ENCODE measurements at places on chromosomes 4 and X.

DNA sequence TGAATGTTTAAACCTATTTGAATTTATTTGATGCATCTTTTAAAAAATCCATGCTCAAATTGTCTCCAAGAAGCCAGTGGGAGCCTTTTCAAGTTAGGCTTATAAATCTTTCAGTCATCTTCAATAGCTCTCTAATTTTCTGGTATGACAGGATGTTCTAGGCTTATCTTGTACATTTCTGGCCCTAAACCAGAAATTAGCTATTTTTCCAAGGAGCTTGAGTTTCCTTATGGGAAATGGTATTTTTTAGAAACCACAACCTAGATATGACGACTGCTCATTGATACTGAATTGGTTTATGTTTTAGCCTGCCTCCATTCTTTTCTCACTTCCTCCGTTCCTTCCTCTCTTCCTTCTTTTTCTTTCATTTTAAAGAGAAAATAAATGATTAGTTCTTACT lies 172.3 kb downstream of the SPRY1 start:
- no peak for DNase-seq

- no peak for DNase-seq
Observed at GRCh38 chr4:138312536-138312911, 70.4 kb upstream of the SLC7A11 start.

GRCh38 chrX:21932292-21933002 lies 8.1 kb upstream of the SMS start:
- DNase-seq, result no peak

DNA sequence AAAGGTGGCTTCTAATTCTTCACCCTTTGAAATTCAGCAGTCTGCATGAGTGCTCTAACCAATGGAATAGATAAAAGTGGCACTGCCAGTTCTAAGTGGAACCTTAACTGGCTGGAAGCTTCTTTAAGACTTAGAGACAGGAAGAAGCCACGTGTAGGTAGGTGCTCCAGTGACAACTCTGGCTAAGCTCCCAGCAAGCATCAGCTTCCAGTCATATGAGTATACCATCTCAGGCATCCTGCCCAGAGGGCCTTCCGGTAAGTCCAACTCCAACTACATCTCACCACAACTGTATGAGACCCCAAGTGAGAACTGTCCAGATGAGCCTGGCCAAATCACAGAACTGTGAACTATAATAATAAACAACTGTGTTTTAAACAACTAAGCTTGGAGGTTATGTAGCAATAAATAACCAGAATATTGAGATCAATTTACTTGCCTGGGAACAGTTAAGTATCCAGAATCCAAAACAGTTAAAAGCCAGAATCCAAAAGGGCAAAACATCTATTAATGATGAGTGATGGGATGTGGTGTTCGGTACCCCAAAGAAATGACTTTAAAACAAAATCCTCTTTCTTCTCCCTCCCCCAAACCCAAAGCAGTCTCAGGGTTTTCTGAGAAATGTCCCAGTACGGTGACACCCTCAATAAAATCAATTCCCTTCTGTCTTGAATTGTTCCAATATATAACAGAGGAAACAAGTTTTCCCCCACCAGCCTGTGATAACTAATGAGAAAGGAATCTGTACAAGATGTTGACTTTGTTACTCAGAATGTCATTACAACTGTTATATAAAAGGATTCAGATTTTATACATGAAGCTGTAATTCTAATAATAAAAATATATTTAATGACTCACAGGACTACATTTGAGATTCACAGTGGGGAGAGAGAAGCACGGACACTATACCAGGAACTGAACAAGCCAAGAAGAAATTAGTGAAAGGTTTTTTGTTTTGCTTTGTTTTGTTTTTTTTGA lies 4.2 kb downstream of the TSPAN5 start:
- DNase-seq, result no peak

- DNase-seq, result no peak
Observed at GRCh38 chr4:37981844-37982720, 21.9 kb downstream of the PTTG2 start.

DNA sequence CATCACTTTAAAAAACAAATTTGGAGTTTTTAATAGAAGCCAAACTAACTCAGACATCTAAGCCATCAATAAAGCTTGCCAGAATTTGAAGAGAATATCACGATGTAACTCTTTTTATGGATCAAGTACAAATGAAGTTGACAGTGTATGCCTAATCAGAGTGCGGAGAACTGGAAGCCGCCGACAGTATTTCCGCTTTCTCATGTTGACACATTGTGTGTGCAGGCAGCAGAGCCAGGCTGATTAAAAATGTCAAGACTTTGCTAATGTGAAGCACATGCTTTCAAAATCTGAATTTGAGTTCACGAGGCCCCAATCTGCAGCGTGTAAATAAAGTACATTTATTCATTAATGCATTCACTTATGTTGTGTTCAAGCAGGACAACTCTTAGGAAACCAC lies 161.2 kb downstream of the TENM3 start:
- DNase-seq, result no peak

- no peak for DNase-seq
Observed at GRCh38 chrX:118761939-118762707, 34.7 kb downstream of the IL13RA1 start.

- DNase-seq, result no peak
Observed at GRCh38 chr4:88963817-88964216, 93.2 kb downstream of the FAM13A start.

DNA sequence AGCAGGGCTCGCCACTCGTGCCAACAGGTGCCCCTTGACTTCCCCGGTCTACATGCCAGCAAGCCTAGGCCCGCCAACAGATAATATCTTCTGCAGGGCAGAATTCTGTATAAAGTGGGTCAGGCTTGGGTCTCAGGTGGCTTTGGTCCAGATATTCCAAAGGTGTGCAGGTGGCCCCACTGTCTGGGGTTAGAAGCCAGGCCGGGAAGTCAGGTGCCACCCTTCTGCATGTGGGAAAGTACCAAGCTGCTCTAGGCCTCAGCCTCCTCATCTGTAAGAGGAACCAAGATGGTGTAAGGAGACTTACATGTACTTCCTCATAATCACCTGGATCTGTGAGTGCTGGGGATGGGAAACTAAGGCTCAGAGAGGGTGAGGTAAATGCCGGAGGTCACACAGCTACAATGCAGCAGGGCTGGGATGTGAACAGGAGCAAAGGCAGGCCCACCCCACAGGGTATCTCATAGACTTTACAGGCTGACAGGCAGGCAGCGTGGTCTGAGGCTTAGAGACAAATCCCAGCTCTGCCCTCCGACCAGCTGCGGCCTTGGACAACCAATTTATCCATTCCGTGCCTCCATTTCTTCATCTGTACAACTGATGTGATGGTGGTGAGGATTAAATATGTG lies 35.9 kb downstream of the WDR1 start:
- DNase-seq, result no peak

DNA sequence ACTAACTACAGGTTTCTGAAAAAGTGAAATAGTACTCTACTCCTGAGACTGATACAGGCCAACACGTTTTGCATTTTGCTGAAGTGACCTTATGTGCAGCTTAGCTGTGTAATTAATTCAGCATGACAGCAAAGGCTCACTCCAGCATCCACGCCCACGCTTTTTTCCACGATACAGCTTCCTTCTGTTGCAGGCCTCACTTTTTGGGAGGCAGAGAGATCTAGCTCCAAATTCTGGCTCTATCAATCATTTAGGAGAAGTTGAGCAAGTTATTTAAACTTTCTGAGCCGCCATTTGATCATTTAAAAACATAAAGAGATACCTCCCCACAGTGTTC lies 160.3 kb downstream of the AFAP1 start:
- DNase-seq, result no peak

DNA sequence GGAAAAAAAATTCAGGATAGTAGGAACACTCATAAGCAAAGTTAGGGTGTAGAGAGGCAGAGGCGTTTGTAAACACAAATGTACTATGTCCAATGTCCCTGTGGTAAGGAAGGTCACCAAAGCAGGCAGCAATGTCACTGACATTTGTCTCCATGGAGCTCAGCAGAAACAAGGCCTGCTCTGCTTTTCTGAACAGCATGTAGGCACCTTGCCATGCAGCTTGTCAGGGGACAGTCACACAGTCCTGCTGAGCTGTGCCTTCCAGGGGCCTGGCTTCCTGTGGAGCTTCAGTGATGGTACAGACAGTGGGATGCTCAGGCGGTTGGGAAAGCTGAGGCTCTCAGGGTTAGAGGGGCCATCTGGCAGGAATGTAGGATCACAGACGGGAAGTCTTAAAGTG lies 74.5 kb upstream of the HS3ST1 start:
- DNase-seq, result no peak

DNA sequence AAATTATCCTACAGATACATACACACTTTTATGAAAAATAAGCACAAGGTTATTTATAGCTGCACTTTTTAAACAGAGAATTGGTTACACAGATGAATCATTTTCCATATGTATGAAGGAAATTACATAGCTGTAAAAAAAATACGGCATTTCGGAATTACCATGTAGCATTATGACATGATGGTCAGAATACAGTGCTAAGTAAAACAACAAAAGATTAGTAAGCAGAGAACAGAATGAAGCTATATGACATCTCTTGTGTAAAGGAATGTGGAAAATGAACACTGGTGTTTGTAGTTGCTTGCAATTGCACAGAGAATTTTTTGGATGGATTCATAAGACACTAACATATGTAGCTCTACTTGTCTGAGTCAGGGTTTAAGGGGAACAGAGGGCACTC lies 1222.0 kb upstream of the PRKX start:
- no peak for DNase-seq

DNA sequence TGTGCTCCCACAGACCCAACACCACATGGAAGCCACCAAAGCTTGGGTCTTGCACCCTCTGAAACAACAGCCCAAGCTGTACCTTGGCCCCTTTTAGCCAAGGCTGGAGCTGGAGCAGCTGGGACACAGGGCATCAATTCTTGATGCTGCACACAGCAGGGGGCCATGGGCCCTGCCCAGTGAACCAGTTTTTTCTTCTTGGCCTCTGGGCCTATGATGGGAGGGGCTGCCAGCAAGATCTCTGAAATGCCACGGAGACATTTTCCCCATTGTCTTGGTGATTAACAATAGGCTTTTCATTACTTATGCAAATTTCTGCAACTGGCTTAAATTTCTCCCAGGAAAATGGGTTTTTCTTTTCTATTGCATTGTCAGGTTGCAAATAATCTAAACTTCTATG lies 49.0 kb downstream of the SPANXA2 start:
- DNase-seq, result no peak

GRCh38 chr4:184932343-184932742 lies 85.9 kb upstream of the HELT start:
- no peak for DNase-seq

- DNase-seq, result no peak
Observed at GRCh38 chr4:27009539-27009938, 148.9 kb downstream of the STIM2 start.

DNA sequence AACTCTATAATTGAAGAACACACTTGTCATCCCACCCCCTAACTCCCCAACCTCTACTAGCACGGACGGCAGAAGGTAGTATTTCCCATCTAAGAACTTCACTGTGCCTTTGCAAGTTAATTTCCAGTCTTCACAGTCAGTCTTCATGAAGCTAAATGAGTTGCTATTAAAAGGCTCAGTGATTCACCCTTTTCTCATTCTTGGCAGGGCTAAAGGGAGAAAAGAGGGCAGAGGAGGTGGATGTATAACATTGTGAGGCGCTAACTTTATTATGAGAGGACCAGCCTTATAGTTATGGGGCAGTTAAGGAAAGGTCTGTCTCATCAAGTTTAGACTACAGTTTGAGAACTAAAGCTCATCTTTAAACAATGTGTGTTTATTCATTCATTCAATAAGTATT lies 161.0 kb upstream of the S100G start:
- no peak for DNase-seq

DNA sequence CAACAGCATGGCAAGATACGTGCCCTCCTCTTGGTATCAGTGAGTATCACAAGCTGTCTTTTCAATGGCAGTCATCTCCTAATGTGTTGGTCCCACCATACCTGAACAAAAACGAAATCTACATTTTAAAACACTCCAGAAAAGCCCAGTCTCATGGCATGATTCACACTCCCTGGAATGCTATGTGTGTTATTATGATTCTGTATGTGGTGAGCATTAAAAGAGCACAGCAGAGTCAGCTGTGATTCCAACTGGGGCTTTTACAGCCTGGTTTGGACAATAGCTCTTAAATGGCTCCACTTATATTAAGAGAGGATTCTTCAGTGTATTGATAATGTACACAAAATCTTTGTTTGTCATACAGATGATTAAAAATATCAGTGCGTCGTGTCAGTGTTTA lies 274.1 kb upstream of the GK2 start:
- DNase-seq, result no peak

GRCh38 chr4:113292371-113293042 lies 243.1 kb downstream of the ANK2 start:
- DNase-seq, result no peak

DNA sequence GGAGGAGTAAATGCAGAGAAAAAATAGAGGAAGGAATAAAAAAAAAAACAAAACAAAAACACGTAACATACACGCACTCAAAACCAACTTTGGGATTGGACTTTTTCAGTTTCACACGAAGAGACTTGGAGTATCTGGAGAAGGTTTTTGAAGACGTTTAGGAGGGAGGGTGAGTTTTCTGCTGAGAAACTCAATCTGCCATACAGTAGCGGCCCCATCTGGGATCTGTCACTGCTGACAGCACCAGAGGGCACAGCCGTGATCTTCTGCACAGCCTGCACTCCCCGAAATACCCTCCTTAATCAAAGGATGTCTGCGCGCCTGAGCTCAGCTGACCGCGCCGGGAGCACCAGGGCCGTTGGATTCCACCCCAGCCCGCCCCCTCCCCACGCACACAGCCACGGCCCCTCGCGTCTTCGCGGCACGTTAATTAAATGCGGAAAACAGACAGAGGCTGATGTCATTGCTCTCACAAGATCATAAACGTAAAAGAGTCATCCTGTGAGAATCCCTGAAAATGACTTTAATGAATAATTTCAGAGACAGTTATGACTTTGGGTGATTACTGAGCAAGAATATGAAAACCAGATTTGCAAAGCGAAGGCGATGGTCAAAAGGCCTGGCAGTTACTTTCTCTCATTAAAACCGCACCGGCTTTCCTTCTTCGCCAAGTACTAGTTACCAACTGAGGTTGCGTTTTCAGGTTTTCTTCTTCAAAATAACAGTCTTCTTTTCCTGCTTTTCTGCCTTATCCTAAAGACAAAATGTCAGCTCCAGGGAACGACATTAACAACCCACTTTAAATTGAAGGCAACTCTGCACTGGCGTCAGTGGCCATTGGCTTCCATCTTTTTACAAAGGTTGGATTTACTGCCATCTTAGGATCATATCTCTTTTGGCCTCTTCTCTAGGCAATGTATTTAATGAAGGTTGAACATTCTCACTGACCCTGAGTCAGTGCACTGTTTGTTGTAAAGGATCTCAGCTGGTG lies 10.6 kb downstream of the HAND2 start:
- DNase-seq, result no peak

GRCh38 chr4:52069571-52069970 lies 18.5 kb downstream of the SPATA18 start:
- no peak for DNase-seq

- DNase-seq, result no peak
Observed at GRCh38 chrX:9578083-9578779, 113.4 kb downstream of the TBL1X start.

DNA sequence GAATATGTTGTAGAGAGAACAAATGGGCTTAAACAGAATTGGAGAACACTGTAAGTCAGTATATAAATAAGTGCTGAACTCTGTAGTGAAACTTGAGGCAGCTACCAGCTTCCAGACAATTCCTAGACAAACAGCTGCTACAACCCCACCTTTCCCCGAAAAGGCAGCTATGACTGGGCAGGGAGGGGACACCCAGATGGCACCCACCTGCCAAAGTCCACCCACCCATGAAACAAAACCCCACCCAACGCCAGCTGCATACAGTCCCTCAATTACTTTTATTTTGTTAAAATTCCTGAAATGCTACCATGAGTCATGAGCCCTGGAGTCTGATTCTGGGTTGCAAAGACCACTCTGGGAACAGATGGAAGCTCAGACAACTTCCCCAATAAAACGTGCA lies 24.4 kb downstream of the RELL1 start:
- no peak for DNase-seq
